ENCODE measurements at places on chromosomes 1 and 21. TPM values are rescaled to one million over a fixed set of nuclear protein-coding genes. Genes with fewer than 3 reads are reported as not detected.

USH2A gene
- 0.21 TPM for polyA plus RNA-seq

ATP5PO gene
- polyA plus RNA-seq = 339 TPM

MTARC1 gene
- 19.9 TPM for polyA plus RNA-seq

SYT14 gene
- polyA plus RNA-seq = 0.49 TPM

RAB4A gene
- polyA plus RNA-seq = 55.2 TPM

DNA sequence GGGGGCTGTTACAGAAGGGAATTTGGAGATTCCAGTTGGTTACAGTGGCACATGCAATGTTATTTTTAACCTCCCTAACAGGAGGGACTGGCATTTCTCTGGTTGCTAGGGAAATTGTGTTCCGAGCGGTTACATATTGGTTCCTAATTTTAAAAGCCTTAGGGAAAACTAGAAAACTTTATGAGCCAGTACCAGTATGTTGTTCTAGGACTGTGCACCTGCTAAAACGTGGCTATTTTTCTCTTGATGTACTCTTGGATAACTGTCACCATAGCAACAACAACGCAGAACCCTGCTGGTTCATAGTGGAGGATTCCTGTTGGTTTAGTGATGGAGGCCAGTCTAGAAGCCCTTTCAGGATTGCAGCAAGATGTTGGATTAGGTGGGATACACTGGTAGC is 68.9 kb upstream of the PGBD5 start:
- DNase-seq = peak; percentile 44

- no peak for DNase-seq
Observed at GRCh38 chr1:230149751-230150584, 82.9 kb downstream of the GALNT2 start.

DNA sequence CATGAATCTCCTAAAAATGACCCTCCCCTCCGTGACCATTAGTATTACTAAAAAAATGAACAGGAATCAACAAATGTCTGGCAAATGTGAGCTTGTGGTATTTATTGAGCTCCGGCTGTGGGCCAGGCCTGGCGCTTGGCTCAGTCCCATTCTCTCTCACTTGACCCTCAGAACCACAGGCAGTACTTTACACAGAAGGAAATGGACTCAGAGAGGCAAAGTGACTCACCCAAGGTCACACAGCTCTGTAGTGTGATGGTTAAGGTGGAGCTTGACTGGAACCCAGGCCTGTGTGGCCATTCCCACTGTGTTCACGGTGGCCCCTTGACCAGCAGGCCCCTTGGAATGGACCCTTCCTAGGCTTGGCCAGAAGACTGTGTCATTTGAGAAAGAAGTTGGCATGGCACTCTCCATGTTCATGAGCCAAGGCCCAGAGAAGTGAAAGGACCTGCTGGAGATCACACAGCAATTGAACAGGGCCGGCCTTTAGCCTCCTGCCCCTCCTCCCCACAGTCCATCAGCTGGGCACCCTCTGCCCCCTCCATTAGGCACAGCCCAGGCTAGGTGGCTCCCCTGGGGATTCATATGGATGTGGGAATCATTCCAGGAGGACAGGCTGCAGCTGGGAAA is 32.1 kb downstream of the FAM151A start:
- no peak for DNase-seq

GRCh38 chr21:36845070-36845469 is 121.4 kb downstream of the HLCS start:
- DNase-seq = no peak

DNA sequence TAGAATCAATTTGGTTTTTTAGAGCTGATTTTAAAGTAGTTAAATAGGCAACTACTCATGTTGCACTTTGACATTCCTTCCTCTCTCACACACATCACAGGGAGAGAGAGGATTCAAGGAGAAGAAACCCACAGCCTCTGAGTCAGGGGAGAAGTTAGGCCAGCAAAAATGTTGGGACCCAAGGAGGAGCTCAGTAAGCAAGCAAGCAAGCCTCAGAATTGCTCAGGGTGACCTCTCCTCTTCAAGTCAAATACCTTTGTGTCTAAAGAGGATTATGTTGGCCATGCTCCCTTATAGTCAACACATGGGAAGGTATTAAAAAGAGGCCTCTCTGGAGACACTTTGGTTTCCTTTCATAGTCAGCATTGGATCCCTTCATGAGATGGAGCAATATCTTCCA is 80.5 kb upstream of the WARS2 start:
- DNase-seq = no peak

GRCh38 chr21:46179708-46180078 is 4.6 kb downstream of the SPATC1L start:
- DNase-seq = no peak

GRCh38 chr1:154716614-154717527 is 108.9 kb upstream of the ADAR start:
- DNase-seq = no peak

GRCh38 chr1:225735252-225736149 is 42.1 kb upstream of the SRP9 start:
- no peak for DNase-seq

Measured in right renal pelvis (tissue), 4 donors.